PC-3 (cell line): ENCODE measurements at places on chromosomes 1 and 21. TPM values are rescaled to one million over a fixed set of nuclear protein-coding genes. Genes with fewer than 3 reads are reported as not detected.

The MAP3K21 gene
- total RNA-seq = 13.7 and 17.1 TPM in 2 replicates

- no peaks in the 10 kb centered on the region for H3K27me3 ChIP-seq
- no peaks in the 10 kb centered on the region for H3K36me3 ChIP-seq
- peak overlapping the region; percentile 75 for H3K4me3 ChIP-seq
- peaks cover 7% of the 10 kb centered on the region; the same call in 1 of the 2 replicates for H3K4me1 ChIP-seq
- peak; percentile 75 for DNase-seq
Observed at GRCh38 chr1:83860490-83861221, 138.3 kb downstream of the TTLL7 start.

DNA sequence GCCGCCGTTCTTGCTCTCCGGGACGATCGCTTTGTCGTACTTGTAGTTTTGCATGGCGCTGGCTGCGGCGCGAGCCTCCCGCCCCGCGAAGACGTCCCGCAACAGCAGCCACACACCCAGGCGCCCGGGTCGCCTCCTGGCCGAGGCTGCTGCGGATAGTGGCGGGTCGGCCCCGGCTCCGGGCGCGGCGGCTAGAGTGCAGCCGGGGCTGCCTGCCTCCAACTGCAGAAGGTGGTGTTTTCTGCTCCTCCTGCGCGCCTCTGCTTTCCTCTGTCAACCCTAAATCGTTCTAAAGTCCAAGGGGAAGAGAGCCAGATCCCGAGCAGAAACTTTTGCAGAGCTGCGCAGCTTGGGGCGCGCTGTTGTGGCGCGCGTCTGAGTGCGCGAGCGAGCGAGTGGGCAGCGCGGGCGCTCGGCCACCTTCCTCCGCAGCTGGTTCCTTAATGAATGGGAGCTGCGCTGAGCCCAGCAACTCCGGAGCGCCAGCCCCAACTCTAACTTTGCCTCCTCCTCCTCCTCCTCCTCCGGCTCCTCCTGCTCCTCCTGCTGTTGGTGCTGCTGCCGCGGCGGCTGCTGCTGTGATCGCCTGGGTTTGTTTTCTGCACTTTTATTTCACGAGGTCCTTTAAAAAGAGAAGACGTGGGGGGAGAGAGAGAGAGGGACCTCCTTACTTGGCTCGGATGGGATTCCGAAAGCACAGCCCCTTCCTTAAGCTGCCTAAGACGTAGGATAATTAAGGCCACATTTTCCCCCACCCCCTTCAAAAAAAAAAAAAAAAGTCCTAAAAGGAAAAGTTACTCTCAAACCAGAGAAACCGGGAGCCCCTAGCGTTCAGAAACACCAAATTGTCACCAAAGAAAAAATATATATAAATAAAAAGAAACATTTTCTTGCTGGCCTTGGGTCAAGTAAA lies at the start of gene PLPP3:
Gene PLPP3 (minus strand): TSS at position 601 of the 913 bp plus-strand sequence. CDS start 547 bp downstream, at position 54.
- H3K27me3 ChIP-seq = no peaks in the 10 kb centered on the region
- peaks cover 33% of the 10 kb centered on the region for H3K4me1 ChIP-seq
- H3K36me3 ChIP-seq = no peaks in the 10 kb centered on the region

DNA sequence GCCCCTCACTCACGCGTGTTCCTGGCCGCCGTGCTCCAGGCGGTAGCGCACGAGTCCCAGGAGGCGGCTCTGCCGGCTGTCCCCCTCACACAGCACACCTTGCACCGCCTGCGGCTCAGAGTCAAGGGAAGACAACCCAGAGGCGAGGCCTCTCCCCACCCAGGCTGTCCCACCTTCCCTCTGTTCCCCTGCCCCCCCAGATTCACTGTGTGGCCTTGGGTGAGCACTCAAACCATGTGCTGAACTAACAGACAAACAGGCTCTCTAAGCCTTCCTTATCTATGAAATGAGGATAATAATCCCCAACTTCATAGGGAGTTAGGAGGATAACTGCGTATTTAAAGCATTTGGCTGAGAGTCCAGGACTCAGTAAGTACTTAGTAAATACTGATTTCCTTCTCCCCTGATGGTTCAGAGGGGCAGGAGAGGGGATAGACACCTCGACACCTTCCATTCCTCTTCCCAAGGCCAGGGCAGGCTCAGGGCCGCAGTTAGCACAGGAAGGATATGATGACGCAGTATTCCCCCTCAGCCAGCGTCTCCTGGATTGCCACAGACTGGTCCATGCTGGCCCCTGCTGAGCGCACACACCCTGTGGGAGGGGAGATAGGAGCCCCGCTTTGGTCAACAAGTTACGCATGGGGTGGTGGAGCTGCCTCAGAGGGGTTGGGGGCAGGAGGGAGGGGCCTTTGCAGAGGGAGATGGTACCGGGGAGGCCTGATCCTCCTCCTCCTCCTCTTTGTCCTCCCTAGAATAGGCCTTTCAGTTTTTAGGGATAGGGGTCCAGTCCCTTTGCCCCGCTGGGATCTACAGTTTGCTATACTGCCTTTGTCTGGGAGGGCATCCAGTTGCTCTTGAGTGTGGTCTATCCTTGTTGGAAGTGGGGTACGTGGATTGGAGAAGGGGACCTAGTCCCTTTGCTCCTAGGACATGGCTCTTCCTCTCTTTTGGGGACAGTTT lies 830 bp downstream of the INPP5B start:
- H3K4me3 ChIP-seq = no peak overlapping the region
- no peak for DNase-seq
- H3K4me1 ChIP-seq = no peaks in the 10 kb centered on the region
- no peaks in the 10 kb centered on the region for H3K36me3 ChIP-seq
- no peak overlapping the region for H3K27ac ChIP-seq
- H3K27me3 ChIP-seq = no peaks in the 10 kb centered on the region

GRCh38 chr1:110548381-110548780 lies 29.4 kb upstream of the KCNA10 start:
- no peaks in the 10 kb centered on the region for H3K4me1 ChIP-seq
- no peak overlapping the region for H3K27ac ChIP-seq
- H3K4me3 ChIP-seq = no peak overlapping the region
- H3K36me3 ChIP-seq = no peaks in the 10 kb centered on the region
- H3K27me3 ChIP-seq = peaks cover 43% of the 10 kb centered on the region
- DNase-seq = peak; percentile 62

- no peaks in the 10 kb centered on the region for H3K27me3 ChIP-seq
- DNase-seq = no peak
- no peaks in the 10 kb centered on the region for H3K36me3 ChIP-seq
- H3K4me1 ChIP-seq = peaks cover 6% of the 10 kb centered on the region
- H3K27ac ChIP-seq = no peak overlapping the region
- H3K4me3 ChIP-seq = no peak overlapping the region
Observed at GRCh38 chr21:34197561-34197960, 124.2 kb downstream of the MRPS6 start.

- no peaks in the 10 kb centered on the region for H3K4me1 ChIP-seq
- no peak overlapping the region for H3K4me3 ChIP-seq
- no peak overlapping the region for H3K27ac ChIP-seq
- no peak for DNase-seq
- H3K36me3 ChIP-seq = no peaks in the 10 kb centered on the region
Observed at GRCh38 chr1:83418558-83418957, 580.4 kb downstream of the TTLL7 start.
